Myocyte (in vitro differentiated cells): ENCODE measurements at places on chromosomes 16 and 17. TPM values are rescaled to one million over a fixed set of nuclear protein-coding genes. Genes with fewer than 3 reads are reported as not detected.

DNA sequence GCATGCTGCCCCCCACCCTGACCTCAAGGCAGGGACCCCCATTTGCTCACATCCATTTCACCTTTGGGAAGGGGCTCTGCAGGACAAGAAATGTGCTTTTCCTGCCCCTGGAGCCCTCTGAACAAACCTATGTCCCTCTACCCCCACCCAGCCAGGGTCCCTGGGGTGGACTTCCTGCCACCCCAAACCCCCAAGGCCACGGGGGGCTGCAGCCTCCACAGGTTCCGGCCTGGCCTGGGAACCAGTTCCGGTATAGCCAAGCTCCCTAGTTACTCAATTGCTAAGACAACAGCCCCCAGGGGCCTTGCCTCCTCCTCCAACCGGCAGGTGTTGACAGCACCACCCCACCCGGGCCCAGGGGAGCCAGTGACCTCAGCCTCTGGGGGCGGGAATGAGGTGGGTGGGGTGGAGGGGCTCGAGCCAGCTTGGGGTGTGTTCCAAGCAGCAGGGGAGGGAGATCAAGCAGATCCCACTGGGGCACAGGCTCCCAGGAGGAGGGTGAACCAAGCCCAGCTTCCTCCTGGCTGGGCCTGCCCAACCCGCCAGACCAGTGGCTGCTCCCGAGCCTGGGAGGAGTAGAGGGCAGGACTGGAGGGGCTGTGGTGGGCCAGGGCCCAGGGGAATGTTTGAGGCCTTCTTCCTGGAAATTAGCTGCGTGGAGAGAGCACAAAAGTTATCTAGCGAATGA lies 6.6 kb downstream of the PNMT start:
- peak; percentile 37 for DNase-seq

DNA sequence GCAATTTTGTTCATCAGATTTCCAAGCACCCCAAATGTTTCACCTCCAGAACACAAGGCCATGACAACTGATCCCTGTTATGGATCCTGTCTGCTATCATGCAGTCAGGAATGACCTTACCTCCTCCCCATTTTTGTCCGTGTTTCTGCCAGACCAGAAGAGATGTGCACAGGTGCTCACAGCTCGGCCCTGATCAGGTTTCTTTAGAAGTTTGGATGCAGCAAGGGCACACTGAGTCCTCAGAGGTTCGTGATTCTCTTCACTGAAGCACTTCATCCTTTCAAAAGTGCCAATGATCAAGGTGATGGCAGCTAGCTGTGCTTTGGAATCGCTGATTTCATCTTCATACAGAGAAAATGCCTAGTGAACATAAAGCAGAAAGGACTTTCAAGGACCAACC lies 26.9 kb downstream of the VPS35 start:
- no peak for DNase-seq

DNA sequence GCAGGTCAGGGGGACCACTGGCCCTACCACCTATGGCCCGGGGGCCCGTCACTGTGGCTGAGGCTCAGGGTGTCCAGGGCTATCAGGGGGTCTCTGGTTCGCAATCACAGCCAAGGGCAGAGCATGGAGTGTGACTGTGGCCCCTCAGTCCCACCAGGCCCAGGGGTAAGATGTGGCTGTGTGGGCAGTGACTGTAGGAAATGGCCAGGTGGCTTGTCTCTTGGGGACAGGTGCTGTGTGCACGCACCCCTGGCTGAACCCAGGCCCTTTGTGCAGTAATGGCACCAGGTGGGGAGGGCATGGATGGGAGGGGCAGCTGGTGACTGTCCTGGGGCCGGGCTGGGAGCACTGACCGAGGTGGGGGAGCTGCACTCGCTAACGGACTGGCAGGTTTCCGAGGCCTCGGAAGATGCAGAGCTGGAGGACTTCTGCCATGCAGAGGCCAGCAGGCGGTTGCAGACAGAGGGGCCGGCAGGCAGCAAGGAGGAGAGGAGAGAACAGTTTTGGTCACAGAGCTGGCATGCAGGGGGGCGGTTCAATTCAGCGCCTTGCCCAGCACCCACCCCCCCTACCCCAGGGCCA lies 18.8 kb downstream of the IL34 start:
- DNase-seq, result no peak

DNA sequence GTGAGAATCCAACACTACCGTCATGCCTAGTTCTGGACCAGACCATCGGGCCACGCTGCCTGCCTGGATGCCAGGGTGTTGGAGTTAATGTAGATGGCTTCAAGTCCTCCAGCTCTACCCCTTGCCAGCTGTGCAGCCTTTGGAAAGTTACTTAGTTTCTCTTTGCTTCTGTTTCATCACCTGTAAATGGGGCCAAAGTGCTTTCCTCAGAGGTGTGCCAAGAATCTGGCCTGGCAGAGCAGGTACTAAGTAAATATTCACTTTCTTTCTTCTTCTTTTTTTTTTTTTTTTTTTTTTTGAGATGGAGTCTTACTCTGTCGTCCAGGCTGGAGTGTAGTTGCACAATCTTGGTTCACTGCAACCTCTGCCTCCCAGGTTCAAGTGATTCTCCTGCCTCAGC lies 159.5 kb upstream of the RPL38 start:
- no peak for DNase-seq

The MLKL gene
- 0.57 and 1.4 TPM in 2 replicates for total RNA-seq

The ARL17A gene
- total RNA-seq, result 7.0 and 12.8 TPM in 2 replicates

The TVP23A gene
- not detected in 2 replicates for total RNA-seq

- DNase-seq, result no peak
These were observed 23.8 kb upstream of the MYH13 start for GRCh38 chr17:10396524-10397163.

GRCh38 chr17:16980813-16981731 lies 9.2 kb upstream of the TNFRSF13B start:
- no peak for DNase-seq

DNA sequence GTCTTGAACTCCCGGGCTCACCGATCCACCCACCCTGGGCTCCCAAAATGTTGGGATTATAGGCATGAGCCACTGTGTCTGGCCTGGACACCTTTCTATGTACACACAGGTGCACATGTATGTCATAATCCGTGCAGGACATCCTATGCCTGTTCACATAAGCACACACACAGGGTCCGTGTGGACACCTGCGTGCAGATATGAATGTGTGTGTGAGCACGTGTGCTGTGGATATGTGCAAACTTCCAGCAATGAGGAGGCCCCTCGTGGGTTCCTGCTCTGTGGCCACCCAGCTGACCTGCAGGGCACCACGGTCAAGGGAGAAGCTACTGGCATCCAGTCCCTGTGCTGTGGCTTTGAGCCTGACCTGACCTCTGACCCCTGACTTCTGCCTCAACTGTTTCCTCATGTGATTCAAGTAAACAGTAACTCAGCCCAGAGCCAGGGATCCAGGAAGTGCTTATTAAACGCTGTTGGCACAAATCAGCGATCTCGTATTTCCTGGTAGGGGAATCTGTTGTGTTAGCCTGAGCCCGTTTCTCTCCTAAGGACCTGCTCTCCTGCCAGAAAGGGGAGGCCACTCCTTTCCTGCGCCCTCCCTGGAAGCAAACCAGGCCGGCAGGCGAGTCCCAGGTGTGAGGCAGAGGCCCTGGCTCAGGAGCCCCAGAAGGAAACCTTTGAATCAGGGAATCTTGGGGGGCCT lies 6.5 kb downstream of the CPNE7 start:
- peak; percentile 24 for DNase-seq

The WFIKKN1 gene
- 0.70 and 0.83 TPM in 2 replicates for total RNA-seq

- DNase-seq, result peak; percentile 9
These were observed 55.1 kb downstream of the ATP2C2 start for GRCh38 chr16:84423416-84423837.

The PRPF8 gene
- total RNA-seq, result 86.1 and 89.3 TPM in 2 replicates

The SYT17 gene
- total RNA-seq, result 0.19 and 0.36 TPM in 2 replicates

The KREMEN2 gene
- total RNA-seq, result 10.4 and 17.8 TPM in 2 replicates

The CTF1 gene
- 4.2 and 5.6 TPM in 2 replicates for total RNA-seq

DNA sequence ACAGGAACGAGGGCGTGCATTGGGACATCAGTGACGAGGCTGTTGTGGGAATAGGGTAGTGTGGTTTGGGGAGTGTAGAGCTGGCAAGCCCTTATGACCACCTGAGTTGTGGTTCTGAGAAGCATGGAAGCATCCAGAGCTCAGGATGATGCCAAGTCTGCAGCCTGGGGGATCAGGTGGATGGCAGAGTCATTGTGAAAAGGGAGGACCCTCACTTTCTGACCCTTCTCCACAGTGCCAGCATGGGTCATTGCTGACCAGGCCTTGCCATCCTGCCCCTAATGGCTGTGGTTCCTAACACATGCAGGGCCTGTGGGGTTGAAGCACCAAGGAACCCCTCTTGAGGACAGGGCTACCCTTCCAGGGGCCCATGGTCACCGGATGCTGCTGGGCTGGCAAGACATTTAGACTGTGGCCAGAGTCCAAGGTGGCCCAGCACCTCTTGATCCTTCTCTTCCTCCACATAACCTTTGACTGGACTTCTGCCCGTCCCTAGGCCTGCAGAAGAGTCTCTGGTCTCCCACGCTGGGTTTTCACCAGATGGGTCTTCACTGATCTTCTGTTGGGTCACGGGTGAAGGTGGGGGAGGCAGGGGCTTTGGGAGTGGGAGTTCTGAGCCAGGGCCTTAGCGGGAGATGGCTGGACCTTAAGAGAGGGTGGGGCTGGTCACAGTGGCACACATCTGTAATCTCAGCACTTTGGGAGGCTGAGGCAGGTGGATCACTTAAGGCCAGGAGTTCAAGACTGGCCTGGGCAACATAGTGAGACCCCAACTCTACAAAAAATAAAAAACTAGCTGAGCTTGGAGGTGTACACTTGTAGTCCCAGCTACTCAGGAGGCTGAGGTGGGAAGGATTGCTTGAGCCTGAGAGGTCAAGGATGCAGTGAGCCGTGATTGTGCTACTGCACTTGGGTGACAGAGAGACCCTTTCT lies 2.0 kb upstream of the PLA2G15 start:
- peak; percentile 41 for DNase-seq

The CEMP1 gene
- 0.32 TPM in 1 of 2 replicates, not detected in the other for total RNA-seq

- no peak for DNase-seq
These were observed 9.1 kb downstream of the ZSCAN10 start for GRCh38 chr16:3089717-3090592.

The MT1X gene
- 14.8 and 74.1 TPM in 2 replicates for total RNA-seq

- no peak for DNase-seq
These were observed 26.0 kb downstream of the TRIM25 start for GRCh38 chr17:56887552-56888467.

GRCh38 chr17:82917699-82918345 lies 78.0 kb upstream of the ZNF750 start:
- no peak for DNase-seq

The EPOP gene
- 0.94 and 1.2 TPM in 2 replicates for total RNA-seq

- no peak for DNase-seq
These were observed 46.9 kb downstream of the RMI2 start for GRCh38 chr16:11392041-11392581.

DNA sequence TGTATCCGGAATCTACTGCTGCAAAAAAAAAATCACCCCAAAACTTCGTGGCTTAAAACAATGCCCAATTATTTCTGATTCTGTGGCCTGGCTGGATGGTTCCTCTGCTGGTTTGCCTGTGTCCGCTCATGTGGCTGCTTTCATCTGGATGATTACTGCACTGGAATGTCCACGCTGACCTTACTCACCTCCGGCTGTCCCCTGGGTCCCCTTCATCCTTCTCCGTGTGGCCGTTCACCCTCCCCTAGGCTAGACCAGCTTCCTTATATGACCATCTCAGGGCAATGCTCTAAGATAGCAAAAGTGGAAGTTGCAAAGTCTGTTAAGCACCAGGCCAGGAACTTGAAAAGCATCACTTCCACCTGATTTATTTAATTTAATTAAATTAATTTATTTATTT lies 31.4 kb upstream of the SPNS2 start:
- DNase-seq, result no peak

DNA sequence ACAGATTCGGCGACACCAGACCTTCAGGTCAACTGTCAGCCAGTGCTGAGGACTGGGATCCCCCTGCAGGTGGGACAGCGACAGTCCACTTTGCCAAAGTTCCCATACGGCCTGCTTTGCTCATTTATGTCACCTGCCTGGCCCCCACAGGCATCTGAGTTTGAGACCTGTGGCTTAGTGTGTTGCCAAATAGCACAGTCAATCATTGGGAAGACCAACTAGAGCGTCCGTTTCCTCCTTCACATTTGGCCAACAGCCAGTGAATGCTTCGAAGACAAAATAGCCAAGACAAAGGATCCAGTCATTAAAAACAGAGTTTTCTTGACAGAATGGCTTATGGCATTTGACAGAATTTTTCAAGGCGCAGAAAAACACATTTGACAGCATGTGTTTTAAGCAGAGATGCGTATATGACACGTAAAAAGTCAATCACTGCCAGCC lies 113.8 kb downstream of the ABCC12 start:
- DNase-seq, result peak; percentile 24

DNA sequence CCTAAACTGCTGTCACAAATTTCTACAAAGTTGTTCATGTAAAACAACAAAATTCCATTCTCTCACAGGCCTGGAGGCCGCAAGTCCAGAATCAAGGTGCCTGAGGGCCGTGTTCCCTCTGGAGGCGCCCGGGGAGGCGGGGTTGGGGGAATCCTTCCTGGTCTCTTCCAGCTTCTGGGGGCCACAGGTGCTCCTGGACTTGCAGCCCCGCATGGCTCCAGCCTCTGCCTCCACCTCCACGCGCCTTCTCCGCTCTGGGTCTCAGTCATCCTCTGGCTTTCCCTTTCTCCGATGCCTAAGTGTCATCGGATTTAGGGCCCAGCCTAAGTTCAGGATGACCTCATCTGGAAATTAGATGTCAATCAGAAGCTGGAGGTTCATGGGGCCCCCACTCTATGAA lies 28.6 kb upstream of the BAHCC1 start:
- DNase-seq, result no peak

The SMTNL2 gene
- 0.08 and 0.10 TPM in 2 replicates for total RNA-seq
